ENCODE measurements at places on chromosomes 16 and 17.

- DNase-seq, result no peak
These were observed at the start of gene SLC4A1 for GRCh38 chr17:44267818-44268490. TSS of gene SLC4A1 (minus strand) at chr17:44268135. CDS start at chr17:44262866, 5,269 bp downstream.

DNA sequence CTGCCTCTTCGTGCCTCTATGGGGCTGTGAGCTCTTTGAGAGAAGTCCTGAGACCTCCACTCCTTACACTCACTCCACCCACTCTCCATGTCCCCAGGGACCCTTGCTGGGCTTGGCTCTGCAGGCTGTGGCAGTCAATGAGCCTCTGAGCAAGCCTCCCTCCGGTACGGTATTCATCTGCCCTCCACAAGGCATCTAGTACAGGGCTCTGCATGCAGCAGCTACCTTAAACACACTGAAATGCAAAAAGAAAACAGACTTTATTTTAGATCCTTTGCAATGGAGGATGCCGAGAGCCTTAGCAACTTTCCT, 38.9 kb upstream of the SMPD3 start:
- DNase-seq, result no peak

DNA sequence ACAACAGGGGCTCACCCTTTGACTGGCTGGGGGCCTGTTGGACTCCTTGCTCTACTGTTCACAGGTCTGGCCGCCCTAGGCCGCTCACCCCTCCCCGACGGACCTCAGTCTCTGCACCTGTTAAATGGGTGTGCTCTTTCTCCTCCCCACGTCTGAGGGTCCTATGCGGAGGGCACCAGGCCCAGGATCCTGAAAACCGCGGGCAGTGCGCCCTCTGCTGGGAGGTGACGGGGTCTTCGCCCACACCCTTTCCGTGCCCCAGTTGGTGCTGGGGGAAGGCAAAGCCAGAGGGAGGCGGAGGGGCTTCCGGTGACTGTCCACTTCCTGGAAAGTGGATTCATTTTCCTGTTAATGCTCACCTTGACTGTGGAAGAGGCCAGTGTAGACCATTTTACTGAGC, 1010.9 kb downstream of the KCNJ18 start:
- DNase-seq, result no peak

DNA sequence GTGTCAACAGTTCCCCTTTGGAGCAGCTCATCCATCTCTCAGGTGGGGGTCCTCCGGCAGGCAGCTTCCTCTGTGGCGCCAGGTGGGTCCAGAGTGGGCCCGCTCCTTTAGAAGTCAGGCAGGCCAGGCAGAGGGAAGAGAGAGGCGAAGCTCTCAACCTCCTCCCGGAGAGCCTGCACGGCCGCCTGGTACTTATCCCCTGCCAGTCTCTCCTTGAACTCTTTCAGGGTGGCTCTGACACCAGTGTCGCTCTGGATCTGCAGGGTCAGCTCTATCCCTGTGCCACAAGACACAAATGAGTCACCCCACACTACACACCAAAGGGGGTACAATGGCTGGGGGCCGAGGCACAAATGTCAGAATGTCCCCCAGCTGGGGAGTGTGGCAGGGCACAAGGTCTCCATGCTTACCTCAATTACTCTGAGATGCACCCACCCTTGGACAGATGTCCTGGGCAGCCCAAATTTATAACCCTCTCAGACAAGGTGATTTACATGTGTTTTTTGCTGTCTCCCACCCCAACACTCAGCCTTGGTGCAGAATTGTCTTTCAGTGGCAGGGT, 13.6 kb downstream of the SMCR8 start:
- no peak for DNase-seq

GRCh38 chr16:69538808-69539207, 27.0 kb upstream of the NFAT5 start:
- no peak for DNase-seq

GRCh38 chr16:57999971-58000705, at the start of gene ZNF319:
TSS of gene ZNF319 (minus strand) at chr16:58000672. CDS start at chr16:57998265, 2,407 bp downstream.
- DNase-seq, result peak; percentile 52

- no peak for DNase-seq
These were observed 90.9 kb downstream of the MYH11 start for GRCh38 chr16:15765880-15766279.

DNA sequence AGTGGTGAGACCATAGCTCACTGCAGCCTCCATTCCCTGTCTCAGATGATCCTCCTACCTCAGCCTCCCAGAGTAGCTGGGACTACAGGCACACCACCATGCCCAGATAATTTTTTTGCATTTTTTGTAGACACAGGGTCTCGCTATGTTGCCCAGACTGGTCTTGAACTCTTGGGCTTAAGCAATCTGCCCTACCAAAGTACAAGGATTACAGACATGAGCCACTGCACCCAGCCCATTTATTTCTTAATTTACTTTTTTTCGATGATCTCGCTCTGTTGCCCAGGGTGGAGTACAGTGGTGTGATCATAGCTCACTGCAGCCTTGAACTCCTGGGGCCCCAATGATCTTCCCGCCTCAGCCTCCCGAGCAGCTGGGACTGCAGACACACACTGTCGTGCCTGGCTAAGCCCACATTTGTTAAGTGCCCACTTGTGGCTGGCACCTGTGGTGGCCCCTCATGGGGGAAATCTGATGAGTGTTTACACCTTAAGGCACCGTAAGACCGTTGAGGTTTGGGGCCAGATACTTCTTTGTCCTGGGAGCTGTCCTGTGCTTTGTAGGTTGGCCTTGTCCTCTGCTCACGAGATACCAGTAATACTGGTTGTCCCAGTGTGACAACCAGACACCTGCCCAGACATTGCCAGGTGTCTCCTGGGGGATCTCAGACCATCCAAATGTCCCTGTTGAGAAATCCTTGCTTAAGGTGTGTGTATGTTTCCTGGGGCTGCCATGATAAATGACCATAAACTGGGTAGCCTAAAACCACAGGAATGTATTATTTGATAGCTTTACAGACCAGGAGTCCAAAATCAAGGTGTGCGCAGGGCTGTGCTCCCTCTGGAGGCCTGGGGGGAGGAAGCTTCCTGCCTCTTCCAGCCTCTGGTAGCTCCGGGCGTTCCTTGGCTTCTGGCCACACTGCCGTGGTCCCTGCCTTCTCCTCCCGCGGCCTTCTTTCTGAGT, 141.4 kb upstream of the GSE1 start:
- no peak for DNase-seq

GRCh38 chr17:66098040-66098439, 93.9 kb downstream of the CEP112 start:
- no peak for DNase-seq

GRCh38 chr17:30780343-30780742, 44.1 kb downstream of the CRLF3 start:
- no peak for DNase-seq

- no peak for DNase-seq
These were observed 20.3 kb upstream of the PECAM1 start for GRCh38 chr17:64410750-64411490.

DNA sequence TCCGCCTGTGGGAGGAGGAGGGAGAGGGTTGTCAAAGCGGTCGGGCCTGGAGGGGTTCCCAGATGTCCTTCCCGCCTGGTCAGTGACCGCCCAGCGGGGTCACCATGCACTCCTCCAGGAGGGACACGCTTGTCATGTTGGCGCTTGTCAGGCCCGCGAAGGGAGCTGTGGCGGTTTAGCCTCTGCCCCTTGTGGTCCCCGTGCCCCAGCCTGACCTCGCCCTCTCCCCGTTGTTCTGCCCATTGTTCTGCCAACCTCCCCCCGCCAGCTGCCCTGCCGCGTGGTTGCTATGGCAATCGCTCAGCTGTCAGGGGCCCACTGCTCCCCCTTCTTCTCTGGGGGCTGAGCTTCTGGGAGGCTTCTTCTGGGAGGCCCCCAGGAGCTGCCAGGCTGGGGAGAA, 146.4 kb upstream of the CIBAR2 start:
- no peak for DNase-seq

DNA sequence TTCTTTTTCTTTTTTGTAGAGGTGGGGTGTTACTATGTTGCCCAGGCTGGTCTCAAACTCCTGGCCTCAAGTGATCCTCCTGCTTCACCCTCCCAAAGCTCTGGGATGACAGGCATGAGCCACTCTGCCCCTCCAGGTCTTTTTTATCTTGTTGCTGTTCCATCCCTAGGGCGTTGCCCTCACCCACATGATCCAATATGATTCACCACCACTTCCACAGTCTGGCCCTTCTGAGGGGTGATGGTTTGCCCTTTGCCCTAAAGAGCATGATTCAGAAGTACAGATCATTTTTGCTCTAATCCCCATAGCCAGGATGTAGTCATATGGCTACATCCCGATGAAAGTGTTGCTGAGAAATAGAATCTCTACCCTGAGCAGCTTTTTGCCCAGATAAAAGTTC, 18.8 kb downstream of the STX4 start:
- no peak for DNase-seq

DNA sequence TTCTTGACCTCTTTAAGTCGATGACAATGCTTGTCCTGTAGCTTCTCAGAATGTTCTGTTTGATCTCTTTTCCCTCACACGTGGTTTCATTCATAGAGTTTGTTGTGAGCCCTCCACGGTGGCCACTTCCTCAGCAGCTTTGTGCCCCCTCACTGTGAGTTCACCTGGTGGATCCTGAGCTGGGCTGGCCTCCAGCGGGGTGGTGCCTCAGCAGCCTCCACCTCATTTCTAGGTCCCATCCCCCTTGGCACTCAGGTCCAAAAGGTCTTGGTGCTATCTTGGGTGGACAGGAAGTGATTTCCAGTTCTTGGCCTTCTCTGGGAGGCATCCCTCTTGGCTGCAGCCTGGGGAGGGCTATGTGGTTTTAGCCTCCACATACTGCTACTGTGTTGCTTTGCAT, 203.2 kb upstream of the WSCD1 start:
- DNase-seq, result no peak
